ENCODE measurements at places on chromosomes 2 and 18.

DNA sequence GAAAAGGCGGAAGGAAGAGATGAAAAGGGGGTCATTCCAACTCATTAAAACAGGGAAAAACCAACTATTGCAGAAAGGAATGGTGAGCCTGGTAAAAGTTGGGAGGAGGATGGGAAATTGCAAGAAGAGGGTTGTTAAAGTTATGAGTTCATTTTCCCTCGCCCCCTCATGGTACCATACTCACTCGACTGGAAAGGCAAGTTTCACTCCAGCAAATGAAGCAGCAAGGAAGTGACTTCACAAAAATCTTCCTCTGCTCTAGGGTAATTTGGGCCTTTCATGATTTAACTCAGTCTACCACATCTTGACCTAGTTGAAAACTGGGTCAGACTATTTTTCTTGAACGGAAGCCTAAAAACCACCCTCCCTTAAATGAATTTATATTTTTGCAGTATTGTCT is 22.8 kb upstream of the DAW1 start:
- no peak for DNase-seq

GRCh38 chr2:238155761-238156694 is 2.7 kb upstream of the ERFE start:
- no peak for DNase-seq

- no peak for DNase-seq
Measured at GRCh38 chr18:10013621-10014543, 100.1 kb downstream of the VAPA start.

DNA sequence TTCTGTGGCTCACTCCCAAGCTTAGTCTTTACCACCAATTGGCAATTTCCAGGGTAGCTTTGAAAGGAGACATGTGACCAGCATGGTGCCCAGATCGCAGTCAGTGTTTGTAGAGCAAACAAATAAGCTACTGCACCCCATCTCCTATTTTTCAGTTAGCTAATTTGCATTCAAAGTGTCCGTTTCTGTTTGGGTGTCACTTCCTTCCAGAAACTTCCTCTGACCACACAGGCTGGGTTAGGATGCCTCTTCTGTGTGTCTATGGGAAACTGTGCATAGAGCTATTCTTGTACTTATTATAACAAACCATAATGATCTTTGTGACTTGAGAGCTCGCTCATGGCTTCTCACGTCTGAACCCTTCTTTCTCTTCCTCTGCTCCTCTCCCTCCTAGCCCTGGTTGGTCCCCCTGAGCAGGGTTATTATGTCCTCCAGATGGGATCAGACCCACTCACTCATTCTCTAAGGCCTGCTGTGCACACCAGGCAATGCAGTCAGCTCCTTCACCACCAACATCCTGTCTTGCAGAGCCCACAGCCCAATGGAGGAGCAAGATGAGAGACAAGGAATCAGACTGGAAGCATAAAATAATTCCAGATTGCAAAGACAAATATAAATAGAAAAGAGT is 101.2 kb upstream of the ALK start:
- DNase-seq: no peak

DNA sequence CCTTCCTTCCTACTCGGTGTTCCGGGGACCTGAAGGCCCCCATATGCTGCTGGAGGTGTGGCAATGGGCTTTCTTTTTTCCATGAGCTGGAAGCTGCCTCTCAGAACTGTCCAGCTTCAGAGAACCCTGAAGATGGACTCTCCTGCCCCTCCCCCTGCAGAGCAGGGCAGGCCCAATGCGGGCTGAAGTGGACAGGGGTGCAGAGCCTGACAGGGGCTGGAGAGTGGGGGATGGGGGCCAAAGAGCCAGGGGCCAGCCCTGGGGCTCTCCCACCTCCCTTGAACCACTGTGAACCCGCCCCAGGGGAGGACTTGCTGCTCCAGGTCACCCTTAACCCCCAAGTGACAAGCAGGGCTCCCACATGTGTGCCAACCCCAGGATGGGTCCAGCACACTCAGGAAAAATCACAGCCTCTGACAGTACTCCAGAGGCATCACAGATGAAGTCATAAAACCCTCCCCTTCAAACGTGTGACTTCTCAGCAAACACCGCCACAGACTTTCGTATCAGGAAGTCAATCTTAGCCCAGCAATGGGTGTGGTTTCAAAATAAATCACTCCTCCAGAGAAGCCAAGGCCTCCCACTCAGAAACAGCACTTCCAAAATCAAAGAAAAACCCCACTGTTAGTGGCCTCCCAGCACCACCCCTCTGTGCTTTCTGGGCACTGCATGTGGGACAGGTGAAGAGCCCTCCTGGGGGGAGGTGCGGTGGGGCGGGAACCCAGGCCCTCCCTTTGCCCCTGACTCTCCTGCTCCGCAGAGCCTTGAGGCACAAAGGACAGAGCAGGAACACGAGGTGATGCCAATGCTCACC is 135.8 kb downstream of the HDAC4 start:
- peak; percentile 71 for DNase-seq

DNA sequence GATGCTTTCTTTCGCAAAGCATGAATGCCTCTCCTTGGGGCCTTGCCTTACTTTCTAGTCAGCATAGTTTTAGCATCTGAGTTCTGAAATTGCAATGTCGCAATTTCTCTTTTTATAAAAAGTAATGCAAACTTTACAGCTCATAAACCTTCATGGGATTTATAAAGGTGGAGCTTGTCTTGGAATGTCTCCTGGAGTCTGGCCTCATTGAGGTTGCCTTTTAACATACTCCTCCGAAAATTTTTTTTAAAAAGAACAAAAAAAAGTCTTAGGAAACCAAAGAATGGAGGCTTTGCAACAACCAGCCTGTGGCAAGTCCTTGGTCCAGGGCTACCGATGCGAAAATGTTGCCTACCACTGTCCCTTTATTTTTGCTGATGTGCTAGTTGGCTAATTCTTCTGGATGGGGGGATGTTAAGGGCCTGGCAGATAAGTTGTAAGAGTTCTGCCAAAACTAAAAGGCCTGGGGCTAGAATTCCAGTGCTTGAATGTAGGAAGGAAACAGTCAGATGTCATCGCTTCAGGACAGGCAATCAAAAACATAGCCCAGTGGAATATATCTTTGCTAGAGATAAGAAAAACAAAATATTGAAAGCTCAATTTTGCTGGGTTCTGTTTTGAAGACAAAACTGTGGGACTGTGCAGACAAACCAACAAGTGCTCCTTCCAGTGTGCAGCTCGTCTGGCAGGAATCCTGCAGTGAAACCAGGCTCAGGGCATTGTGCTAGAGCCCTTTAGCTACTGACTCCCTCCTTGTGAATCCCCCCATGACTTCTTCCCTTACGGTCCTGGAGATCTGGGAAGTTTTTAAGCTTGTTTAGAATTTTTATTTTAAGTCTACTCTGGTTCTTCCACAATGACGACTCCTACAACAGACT is 213.0 kb downstream of the PIEZO2 start:
- no peak for DNase-seq

DNA sequence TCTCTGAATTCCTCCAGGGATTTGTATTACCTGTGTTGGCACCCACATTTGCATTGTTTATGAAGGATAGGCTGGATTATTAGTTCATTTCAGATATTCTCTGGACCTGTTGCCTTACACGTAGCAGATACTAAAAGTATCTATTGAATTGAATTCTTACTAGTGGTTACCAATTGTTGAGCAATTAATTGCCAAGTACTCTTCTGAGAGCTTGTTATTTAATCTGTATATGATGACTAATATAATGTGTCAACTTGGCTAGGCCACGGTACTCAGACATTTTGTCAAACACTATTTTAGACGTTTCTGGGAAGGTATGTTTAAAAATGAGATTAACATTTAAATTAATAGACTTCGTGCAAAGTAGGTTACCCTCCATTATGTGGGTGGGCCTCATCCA is 2.5 kb upstream of the SPP2 start:
- DNase-seq: no peak

DNA sequence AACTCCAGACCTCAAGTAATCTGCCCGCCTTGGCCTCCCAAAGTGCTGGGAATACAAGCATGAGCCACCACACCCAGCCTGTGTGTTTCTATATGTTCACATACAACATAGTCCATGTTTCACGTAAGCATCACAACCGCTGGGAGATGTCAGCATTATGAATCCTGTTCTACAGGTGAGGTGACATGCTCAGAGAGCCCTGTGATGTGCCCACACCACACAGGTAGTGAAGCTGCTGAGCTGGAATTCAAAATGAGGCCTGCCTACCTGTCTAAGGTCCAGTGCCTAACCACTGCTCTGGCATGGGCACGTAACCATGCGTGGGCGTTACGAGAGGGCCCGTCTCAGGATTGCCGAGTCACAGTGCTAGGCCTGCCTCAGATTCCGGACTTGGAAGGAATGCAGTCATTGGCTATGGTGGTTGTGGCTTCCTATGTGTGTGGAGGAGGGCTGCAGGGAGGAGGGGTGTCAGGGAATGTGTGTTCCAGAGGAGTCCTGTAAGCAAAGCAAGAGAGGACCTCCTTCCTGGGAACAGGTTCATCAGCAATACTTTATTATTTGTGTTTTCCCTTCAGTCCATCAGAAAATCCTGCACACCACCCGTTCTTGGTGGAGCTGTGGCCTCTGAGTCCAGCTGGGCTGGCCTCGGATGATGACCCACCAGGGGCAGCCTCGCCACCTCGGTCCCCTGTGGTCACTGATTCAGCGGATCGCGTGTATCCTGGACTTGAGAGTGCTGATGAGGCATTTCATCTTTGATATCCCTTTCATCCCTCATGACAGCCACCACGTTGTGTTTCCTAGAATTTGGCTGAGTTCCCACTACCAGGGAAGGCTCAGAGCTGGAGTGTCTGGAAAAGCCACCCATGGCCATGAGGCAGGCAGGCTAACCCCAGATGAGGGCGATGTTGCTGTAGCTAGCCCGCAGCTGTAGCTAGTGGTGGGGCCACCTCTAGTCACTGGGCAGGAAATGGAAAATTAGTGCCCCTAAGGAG is 31.1 kb downstream of the HK2 start:
- peak; percentile 78 for DNase-seq

DNA sequence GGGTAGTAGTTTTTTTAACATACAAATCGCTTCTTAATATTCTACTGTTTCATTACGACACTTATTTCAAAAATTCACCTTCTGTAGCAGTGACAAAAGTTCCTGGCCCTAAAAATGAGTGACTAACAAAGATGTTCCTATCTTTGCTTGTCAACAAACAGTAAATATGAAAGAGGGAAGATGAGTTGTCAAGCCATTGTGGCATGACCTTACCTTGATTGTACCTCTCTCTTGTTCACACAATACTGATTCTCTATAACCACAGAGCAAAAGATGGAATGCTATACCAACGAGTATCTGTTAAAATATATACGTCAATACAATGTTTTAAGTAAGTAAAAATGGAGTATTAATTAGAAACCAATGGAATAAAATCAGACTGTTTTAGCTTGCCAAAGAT is 14.7 kb upstream of the GCG start:
- DNase-seq: no peak

DNA sequence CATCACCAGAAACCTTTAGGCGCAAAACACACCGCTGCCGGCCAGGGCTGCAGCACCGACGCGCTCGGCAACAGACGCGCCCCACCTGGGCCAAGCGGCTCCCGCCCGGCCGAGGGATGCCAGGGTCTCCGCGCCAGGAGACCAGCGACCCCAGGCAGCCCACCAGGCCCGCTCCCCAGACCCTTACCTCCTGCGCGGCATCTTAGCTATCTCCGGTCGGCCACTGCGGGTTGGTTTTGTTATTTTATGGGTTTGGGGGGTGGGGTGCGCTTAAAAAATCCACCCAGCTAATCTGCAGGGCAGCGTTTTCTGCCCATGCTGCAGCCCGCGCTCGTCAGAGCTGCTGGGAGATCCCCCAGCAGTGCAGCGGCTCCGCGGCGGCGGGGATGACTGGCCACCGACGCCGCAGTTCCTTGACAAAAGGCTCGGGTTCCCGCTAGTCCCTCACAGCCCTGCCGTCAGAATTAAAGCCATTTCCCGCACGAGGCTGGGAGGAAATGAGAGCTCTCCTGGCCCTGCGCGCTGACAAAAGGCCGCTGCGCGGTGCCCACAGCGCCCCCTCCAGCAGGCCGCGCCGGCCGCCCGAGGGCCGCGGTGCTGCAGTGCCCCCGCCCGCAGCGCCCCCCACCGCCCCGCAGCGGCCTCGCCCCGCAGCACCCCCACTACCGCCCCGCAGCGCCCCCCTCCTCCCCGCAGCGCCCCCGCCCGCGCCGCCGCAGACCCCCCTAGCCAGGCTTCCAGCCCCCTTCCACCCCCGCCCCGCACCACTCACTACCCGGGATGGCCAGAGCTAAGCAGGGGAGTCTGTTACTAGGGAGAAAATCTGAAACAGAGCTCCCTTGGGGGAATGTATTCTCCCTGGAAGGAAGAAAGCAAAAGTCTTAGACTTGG is at the start of gene ADD2:
ADD2 (minus strand) TSS at position 502 of the 891 bp plus-strand sequence. CDS start 61,792 bp downstream, outside the sequence.
- DNase-seq: peak; percentile 60

GRCh38 chr18:46184727-46185126 is 80.5 kb downstream of the HAUS1 start:
- no peak for DNase-seq
